ENCODE measurements at places on chromosomes 5 and 9. TPM values are rescaled to one million over a fixed set of nuclear protein-coding genes. Genes with fewer than 3 reads are reported as not detected.

- no peak for DNase-seq
Observed at GRCh38 chr5:95956021-95956899, 5.4 kb downstream of the ELL2 start.

- DNase-seq, result no peak
Observed at GRCh38 chr9:13705373-13705772, 425.9 kb upstream of the MPDZ start.

DNA sequence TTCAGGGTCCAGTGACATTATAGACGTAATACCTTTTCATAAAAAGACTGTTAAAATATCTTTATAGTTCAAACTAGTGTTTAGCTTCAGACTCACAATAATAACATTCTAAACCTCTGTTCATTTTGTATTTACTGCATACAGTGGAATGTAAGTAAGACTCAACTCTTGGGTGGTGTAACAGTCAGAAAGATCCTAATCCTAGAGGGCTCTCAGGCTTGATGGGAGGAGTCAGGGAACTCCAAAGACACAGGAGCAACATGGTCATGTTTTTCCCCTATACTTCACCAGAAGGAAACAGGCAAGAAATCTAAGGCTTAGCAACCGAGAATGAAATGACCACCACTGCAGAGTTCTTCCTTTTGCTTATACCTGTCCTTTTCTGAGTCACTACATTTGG is 82.6 kb downstream of the MRPS27 start:
- DNase-seq, result no peak

DNA sequence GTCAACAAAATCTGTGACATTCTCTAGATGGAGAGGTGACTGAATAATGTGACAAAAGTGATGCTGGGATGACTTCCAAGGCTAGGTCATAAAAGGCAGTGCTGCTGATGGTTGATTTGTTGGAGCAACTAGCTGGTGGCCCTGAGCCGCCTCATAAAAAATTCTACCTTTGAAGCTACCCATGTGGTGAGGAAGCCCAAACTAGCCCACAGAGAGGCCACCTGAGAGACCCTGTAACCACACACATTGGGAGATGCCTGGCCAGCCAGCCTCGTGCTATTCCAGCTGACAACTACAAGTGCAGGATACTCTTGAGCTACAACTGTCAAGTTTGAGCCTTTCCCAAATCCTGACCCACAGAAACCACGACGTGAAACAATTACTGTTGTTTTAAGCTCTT is 22.7 kb downstream of the CLTA start:
- DNase-seq, result no peak

DNA sequence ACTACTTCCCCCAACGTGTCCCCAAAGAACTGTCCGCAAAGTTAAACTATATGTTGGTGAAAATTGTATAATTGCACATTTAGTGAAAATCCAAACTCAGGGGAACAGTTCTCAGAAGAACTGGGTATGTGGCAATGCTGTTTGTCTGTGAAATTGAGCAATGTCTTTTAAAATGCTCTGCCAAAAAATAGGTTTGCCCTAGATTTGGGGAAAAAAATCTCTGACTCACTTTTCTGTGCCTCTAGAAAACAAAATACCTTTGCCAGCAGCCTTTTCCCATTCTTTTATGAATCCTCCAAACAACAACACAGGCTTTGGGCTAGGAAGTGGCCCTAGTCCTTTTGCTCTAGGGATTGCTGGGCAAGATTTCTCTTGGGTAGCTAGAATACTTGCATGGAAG is 37.4 kb upstream of the ZNF608 start:
- DNase-seq, result no peak

GRCh38 chr9:107894572-107895261 is 405.1 kb upstream of the KLF4 start:
- no peak for DNase-seq

DNA sequence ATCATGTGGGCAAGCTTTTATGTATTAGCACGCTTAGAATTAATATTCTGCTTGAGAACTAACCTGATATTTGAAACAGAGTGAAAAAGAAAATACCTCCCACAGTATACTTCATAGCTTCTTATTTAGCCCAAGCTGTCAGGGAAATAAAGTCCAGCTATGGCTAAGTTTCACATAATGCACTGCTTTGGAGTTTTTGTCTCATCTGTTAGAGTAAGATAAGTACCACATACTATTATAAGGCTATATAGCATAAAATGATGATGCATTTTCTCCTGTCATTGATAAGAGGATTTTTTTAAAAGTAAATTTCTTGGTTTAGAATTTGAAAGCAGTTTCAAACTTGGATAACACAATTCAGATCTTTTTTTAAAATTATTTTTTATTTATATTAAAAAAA is 2.4 kb upstream of the ANKDD1B start:
- DNase-seq, result no peak

GRCh38 chr5:146514575-146514974 is 1.4 kb downstream of the GPR151 start:
- no peak for DNase-seq

The LURAP1L gene
- 29.2 TPM for total RNA-seq

GRCh38 chr9:69811351-69811868 is 9.2 kb upstream of the CFAP95 start:
- no peak for DNase-seq

GRCh38 chr5:168193493-168194250 is 97.8 kb upstream of the WWC1 start:
- DNase-seq, result no peak

The SAPCD2 gene
- 0.86 TPM for total RNA-seq

- no peak for DNase-seq
Observed at GRCh38 chr5:173809014-173809413, 79.1 kb upstream of the CPEB4 start.

DNA sequence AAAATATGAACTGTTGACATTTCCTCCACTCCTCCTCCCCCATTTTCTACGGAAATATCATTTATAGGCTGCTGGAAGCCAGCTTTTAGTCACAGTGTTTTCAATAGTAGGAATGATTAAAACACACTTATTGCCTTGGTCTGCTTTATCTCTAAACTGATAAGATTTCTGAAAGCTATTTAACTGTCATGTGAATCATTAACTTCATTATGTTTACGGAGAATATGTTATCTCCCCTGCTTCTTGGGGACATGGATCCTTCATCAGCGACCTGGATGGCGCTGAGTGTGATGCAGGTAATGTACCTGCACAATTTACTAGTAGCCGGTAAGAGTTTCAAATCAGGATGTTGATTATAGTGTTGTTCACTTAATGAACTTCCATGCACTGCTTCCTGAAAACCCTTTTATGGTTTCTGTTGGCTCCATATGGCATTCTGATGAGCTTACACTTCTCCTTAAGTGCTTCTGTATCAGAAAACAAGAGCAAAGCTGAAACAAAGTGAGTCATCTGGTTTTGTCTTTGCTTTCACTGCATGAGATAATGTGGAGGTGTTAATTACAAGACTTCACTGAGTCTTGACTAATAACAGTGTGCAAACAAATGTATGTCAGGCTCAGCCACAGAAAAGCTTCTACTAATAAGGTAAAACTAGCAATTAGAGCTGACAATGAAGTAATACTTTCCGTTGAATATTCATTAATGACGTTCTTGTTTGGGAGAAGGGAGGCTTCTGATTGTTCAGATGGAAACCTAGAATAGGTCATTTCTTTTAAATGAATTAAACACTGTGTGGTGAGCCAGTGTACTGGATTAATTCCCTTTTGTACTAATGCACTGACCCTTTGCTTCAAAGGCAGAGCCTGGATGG is 162.4 kb upstream of the ZNF608 start:
- no peak for DNase-seq

DNA sequence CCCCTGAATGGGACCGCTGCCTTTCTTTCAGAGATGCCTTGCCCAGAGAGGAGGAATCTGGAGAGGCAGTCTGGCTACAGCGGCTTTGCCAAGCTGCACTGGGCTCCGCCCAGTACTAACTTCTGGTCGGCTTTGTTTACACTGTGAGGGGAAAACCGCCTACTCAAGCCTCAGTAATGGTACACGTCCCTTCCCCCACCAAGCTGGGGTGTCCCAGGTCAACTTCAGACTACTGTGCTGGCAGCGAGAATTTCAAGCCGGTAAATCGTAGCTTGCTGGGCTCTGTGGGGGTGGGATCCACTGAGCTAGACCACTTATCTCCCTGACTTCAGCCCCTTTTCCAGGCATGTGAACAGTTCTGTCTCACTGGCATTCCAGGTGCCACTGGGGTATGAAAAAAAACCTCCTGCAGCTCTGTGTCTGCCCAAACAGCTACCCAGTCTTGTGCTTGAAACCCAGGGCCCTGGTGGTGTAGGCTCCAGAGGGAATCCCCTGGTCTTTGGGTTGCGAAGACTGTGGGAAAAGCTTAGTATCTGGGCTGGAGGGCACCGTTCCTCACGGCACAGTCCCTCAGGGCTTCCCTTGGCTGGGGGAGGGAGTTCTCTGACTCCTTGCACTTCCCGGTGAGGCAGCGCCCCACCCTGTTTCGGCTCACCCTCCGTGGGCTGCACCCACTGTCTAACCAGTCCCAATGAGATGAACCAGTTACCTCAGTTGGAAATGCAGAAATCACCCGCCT is 171.2 kb downstream of the CWC27 start:
- DNase-seq, result peak; percentile 60

GRCh38 chr9:123604861-123605260 is 248.9 kb downstream of the CRB2 start:
- no peak for DNase-seq

The PLPPR1 gene
- total RNA-seq, result 5.4 TPM

- no peak for DNase-seq
Observed at GRCh38 chr9:80555782-80556325, 984.1 kb downstream of the TLE4 start.

The SLC36A3 gene
- not detected for total RNA-seq

GRCh38 chr9:96172797-96173196 is 129.2 kb downstream of the HSD17B3 start:
- DNase-seq, result no peak

The APBA1 gene
- 4.3 TPM for total RNA-seq

GRCh38 chr5:158637039-158637438 is 462.7 kb downstream of the EBF1 start:
- no peak for DNase-seq

DNA sequence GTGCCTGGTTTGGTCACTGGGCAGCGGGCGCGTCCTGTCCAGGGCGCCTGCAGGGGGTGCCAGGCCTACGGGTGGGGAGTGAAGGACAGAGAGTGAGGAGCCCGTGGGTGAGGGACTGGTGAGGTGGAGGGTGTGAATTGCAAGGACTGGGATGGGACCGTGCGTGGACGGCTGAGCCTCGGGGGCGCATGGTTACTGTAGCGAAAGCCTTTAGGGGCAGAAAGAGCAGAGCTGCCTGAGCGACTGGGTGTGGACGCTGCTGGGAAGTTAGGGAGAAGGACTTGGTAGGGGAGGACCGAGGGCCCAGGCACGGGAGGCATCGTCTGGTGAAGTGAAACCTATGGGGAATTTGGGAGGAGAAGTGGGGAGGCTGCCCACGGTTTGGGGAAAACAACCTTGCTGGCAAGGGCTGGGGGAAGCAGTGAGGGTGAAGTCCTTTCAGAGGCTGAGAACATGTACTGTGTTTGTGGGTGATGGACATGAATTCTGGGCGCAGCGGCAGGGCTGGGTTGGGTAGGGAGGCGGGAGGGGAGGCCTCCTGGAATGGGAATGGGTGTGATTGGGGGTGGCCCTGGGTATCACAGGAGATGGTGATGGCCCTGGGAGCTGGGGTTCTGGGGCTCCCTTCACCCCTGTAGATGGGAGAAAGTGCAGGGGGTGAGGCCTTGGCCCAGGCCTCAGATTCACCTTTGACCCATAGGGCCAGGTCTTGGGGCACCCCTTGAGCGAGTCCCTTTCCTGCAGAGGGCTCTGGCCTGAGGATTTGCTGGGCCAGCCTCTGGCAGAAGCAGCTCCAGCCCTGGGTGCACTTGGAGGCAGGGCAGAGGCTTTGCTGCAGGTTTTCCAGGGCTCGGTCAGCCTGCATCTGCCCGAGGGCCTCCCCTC is 1.7 kb upstream of the TOR4A start:
- peak; percentile 49 for DNase-seq

DNA sequence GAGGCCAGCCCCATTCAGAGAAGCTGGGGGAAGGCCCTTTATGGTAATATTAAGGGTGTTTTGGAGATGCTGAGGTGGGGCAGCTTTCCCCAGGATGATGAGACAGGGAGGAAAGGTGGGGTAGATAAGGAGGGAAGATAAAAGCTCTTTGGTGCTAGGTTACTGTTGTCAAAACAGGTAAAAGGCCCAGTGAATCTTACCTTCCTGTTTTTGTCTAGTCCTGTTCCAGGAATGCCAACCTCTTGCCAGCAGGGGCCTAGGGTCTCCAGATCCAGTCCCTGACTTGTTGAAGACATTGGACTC is 797 bp upstream of the CCL27 start:
- no peak for DNase-seq

The CREBRF gene
- total RNA-seq, result 50.2 TPM

- no peak for DNase-seq
Observed at GRCh38 chr9:91744114-91744513, 205.9 kb downstream of the ROR2 start.

- no peak for DNase-seq
Observed at GRCh38 chr5:74240783-74241750, 399.5 kb downstream of the ENC1 start.

The FAM151B gene
- total RNA-seq, result 4.1 TPM

DNA sequence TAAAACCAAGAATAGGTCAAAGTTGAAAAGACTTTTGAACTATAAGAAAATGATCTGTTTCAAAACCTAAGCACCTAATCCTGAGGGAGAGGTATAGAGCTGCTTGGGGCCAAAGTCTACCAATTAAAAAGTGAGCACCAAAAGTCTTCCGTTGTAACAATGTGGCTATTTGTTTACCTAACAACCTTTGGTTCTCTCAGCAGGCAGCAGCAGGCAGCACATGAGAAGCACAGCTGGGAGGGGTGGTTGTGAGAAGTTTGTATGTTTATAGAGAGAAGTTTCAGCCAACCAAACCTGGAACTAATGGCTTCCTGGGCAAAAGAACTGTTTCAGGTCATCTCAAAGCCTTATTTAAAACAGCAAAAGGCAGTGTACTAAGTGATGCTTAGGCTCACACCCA is 59.8 kb upstream of the TBC1D9B start:
- DNase-seq, result no peak

The ZSWIM6 gene
- total RNA-seq, result 18.1 TPM

GRCh38 chr9:18111146-18111545 is 362.8 kb upstream of the ADAMTSL1 start:
- no peak for DNase-seq

DNA sequence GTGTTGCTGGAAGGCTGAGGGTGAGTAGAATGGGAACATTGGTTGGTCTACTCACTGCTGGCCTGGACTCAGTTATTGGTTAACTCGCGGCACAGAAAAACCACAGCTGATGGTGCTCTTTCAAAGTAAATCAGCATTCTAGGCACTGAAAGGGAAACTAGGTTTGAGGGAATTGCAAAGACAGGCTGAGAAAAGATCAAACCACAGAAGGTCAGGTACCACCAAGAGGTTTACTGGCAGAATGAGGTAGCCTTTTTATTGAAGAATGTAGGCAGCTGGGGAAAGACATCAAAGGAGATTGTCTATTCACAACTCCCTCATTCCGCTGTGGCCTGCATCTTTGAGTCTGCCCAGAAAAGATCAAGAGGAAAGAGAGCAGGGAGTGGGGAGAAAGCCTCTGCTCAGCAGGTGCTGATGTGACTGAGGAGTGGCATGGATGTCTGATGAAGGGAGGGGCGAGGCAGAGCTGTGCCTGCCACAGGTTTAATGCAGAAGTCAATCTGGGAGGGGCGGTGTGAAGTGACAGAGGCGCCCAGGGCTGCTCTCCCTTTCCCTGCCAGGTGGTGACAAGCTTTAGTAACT is 255.5 kb downstream of the MAN2A1 start:
- DNase-seq, result no peak

The PCDHGA2 gene
- total RNA-seq, result 2.7 TPM

The FOXD1 gene
- 0.74 TPM for total RNA-seq

- no peak for DNase-seq
Observed at GRCh38 chr9:92563116-92564100, 27.6 kb upstream of the ECM2 start.
